ENCODE measurements at places on chromosomes 12 and 14.

DNA sequence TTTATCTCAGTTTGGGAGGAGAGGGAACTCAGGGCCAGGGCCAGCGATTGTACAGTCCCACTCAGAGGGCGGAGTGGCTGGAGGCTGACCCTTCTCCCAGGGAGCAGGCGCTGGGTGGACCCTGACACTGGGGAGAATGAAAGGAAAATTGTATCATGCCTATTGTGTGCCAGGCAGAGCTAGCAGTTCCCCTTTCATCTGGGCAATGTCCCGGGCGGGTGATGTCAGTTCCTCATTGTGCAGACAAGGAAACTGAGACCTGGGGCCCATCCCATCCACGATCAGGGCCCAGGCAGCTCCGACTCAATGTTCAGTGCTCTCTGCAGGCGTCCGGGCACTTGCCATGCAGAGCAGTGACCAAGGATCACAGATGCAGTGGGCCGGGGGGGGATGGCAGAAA, 101.9 kb upstream of the RTL1 start:
- DNase-seq = no peak

DNA sequence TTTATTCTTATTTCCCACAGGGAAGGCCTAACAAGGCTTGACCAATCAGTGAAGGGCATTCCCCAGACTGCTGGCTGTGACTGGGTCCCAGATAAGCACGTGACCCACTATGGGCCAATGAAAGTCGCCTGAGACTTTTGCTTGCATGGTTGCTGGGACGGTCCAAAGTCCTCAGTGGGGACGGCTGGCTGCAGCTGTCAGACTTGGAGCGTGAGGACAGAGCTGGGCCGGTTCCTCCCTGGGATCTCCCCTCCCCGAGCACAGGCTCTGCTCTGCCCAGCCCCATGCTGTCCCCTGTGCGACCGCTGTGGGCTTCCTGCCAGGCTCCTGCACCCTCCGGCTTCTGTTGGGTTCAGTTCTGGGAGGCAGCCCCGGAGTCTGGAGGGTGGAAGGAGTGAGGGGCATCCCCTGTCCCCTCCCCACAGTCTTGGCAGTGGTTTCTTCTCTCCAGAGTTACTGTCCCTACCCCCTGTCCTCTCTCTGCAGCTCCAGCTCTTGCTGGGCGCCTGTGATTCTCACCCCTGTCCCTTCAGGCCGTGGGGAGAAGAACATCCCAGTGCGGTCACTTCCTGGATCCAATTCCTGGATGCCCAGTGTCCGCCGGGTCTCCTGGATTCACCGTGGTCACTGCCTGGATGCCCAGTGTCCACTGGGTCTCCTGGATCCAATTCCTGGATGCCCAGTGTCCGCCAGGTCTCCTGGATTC, 50.1 kb downstream of the GALNT9 start:
- DNase-seq = no peak

DNA sequence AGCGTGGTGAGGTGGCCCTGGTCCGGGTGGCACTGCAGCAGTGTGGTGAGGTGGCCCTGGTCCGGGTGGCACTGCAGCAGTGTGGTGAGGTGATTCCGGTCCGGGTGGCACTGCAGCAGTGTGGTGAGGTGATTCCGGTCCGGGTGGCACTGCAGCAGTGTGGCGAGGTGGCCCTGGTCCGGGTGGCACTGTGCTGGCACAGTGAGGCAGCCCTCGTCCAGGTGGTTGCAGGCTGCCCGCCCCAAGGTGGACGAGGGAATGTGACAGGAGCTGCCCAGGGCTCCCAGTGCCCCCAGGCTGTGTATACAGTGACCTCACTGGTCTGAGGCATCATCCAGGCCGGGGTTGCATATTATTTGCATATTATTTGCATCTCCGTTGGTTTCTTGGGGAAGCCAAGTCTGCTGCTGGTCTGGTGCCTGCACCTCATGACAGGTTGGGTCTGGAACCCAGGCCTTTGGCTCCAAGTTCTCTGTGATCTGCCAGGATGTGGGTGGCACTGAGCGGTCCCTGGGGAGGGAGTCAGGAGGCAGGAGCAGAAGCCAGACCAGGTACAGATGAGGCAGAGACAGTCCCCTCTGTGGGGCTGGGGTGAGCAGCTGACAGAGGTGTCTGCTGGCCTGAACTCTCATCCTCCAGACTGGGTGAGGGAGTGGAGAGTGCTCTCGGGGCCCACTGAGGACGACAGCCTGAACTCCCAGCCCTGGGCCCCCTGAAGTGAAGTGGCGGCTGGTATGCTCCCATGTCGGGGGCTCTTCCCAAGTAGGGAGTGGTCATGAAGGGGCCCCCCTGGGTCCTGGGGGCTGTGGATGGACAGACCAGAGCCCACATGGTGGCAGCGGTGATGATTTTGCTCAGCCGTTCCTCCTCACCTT, 79.3 kb downstream of the KIF26A start:
- no peak for DNase-seq

GRCh38 chr12:12128670-12129069, 57.9 kb downstream of the BCL2L14 start:
- no peak for DNase-seq

- peak; percentile 40 for DNase-seq
Observed at GRCh38 chr12:96034621-96035282, 635 bp downstream of the LTA4H start.

- DNase-seq = no peak
Observed at GRCh38 chr14:95553141-95553540, 18.3 kb downstream of the GLRX5 start.

DNA sequence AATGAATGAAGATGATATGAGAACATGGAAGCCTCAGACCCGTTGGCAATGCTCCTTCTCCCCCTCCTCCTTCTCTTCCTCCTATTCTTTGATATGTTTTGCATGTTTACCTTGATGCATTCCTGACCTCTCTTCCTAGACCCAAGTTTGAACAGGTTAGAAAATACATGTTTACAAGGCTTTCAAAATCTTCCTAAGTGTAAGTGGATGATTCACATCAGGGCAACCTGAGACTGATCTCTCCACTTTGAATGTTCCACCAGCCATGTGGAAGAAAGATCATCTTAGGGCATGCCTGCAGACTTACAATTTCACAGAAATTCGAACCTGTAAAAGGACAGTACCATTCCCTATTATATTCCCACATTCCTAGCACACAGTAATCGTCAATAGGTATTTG, 18.0 kb upstream of the LDHB start:
- no peak for DNase-seq

- DNase-seq = peak; percentile 2
Observed at GRCh38 chr14:31241450-31242114, 34.0 kb upstream of the HECTD1 start.

DNA sequence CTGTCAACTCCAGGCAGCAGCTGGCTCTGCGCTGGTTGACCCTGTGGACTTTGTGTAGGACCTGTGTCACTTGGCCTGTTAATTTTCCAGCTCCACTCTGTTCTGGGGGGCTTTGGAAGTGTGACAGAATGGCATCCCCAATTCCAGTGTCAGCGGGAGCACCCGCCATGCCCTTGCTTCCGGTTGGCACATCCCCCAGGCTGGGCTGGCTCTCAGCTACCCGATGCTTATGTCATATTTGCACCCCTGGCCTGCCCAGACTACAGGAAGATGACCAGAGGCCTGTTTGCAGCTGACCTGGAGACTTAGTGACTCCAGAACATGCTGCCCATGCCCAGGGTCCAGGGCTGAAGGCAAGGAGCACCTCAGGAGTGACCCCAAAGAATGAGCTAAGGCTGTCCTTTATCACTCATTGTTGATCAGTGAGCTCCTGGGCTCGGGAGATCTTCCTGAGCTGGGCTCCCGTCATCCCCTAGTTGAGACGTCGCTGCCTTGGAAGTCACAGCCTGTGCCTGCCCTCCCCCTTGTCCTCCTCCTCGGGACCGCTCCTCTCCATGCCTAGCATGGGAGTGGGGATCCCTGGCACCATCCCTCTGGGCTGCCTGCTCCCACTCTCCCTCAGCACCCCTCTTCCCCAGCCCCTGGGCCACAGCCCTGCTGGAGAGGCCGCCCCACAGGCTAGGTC, 163.4 kb upstream of the RTL1 start:
- no peak for DNase-seq

DNA sequence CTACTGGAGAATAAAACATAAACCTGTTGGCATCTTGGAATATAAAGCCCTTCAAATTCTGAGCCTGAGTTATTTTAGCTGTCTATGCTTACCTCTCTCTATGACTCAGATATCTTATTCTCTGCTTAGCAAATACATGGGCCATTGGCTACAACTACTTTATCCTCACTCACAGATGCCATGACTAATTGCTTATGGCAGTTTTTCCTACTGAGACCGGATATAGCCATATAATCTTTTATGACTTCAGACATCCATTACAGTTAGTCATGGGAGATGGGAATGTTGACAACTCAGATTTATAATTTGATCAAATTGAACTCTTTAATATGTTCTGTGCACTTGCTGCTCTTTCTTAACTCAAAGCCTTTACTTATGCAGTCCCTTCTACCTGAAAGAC, 502.4 kb upstream of the ATP2B1 start:
- DNase-seq = peak; percentile 78

Data from fibroblast of skin of back (primary cell).